ENCODE measurements at places on chromosomes 16 and 17. TPM values are rescaled to one million over a fixed set of nuclear protein-coding genes. Genes with fewer than 3 reads are reported as not detected.

The KRT33B gene
- total RNA-seq: not detected

The TBC1D3B gene
- total RNA-seq: 1.0 TPM

The PRSS22 gene
- not detected for total RNA-seq

GRCh38 chr16:85114909-85115567 is 2.8 kb upstream of the CIBAR2 start:
- H3K4me1 ChIP-seq: peaks cover 6% of the 10 kb centered on the region
- no peak overlapping the region for H3K27ac ChIP-seq
- H3K4me3 ChIP-seq: peak overlapping the region; percentile 24
- no peaks in the 10 kb centered on the region for H3K36me3 ChIP-seq
- H3K27me3 ChIP-seq: no peaks in the 10 kb centered on the region
- DNase-seq: peak; percentile 87

GRCh38 chr17:82242977-82243647 is 14.3 kb downstream of the SLC16A3 start:
- H3K36me3 ChIP-seq: peaks cover 63% of the 10 kb centered on the region
- H3K4me1 ChIP-seq: peaks cover 82% of the 10 kb centered on the region
- no peak overlapping the region for H3K4me3 ChIP-seq
- DNase-seq: peak; percentile 71

GRCh38 chr17:52148288-52148968 is 10.1 kb downstream of the CA10 start:
- no peaks in the 10 kb centered on the region for H3K27me3 ChIP-seq
- no peak for DNase-seq
- no peak overlapping the region for H3K27ac ChIP-seq
- no peak overlapping the region for H3K4me3 ChIP-seq
- H3K36me3 ChIP-seq: no peaks in the 10 kb centered on the region

DNA sequence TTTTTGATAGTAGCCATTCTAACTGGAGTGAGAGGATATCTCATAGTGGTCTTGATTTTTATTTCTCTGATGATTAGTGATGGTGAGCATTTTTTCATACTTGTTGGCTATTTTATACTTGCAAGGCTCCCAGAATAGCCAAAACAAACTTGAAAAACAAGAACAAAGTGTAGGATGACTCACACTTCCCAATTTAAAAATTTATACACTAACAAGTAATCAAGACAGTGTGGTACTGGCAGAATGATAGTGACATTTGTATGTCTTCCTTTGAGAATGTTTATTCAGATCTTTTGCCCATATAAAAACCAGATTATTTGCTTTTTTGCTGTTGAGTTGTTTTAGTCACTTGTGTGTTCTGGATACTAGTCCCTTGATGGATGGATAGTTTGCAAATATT is 17.8 kb downstream of the SPECC1 start:
- H3K27me3 ChIP-seq: no peaks in the 10 kb centered on the region
- H3K36me3 ChIP-seq: no peaks in the 10 kb centered on the region

GRCh38 chr16:50836121-50836621 is 94.3 kb downstream of the CYLD start:
- H3K27ac ChIP-seq: no peak overlapping the region
- H3K36me3 ChIP-seq: no peaks in the 10 kb centered on the region
- H3K4me1 ChIP-seq: peaks cover 8% of the 10 kb centered on the region
- H3K4me3 ChIP-seq: no peak overlapping the region
- H3K27me3 ChIP-seq: peaks cover 12% of the 10 kb centered on the region

DNA sequence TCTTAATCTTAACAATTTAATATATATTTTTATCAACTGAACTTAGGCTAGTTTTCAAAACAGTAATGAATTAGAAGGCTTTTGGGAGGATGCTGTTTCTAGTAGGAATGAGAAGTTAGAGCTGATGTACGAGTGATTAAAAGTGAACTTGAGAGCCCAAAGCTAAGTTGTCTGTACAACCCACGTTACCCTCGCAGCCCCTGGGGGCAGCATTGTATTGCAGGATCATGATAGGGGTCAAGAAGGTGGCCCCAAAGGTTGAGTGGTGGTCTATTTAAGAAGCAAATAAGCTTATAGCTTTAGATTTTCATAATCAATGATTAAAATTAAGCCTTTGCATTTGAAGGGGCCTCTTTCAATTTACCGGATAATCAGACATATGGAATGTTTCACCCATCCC is 33.7 kb upstream of the ALDH3A2 start:
- H3K27ac ChIP-seq: no peak overlapping the region
- no peak for DNase-seq
- H3K36me3 ChIP-seq: no peaks in the 10 kb centered on the region
- H3K4me1 ChIP-seq: no peaks in the 10 kb centered on the region
- no peak overlapping the region for H3K4me3 ChIP-seq

DNA sequence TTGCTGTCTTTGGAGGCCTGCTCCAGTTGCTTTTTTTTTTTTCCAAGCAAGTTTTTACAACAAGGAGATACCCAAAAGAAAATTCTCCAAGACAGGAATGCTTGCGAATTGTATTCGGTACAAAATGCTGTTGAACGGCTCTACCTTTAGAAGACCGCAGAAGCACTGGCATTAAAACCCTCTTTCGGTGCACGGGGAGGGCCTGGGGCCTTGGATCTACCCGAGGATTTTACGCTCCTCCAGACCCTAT is 1.3 kb upstream of the HELZ start:
- no peaks in the 10 kb centered on the region for H3K4me1 ChIP-seq
- no peaks in the 10 kb centered on the region for H3K36me3 ChIP-seq
- no peak for DNase-seq

GRCh38 chr16:11550791-11551498 is 35.8 kb downstream of the LITAF start:
- H3K27me3 ChIP-seq: no peaks in the 10 kb centered on the region
- no peak for DNase-seq
- peaks cover 68% of the 10 kb centered on the region for H3K36me3 ChIP-seq
- H3K4me3 ChIP-seq: no peak overlapping the region
- peaks cover 29% of the 10 kb centered on the region for H3K4me1 ChIP-seq

All from tibial nerve (tissue), 4 donors.